ENCODE measurements at places on chromosomes 2 and 18. TPM values are rescaled to one million over a fixed set of nuclear protein-coding genes. Genes with fewer than 3 reads are reported as not detected.
A peak's percentile ranks its signal among the peaks of the same experiment; 100 is the strongest.

DNA sequence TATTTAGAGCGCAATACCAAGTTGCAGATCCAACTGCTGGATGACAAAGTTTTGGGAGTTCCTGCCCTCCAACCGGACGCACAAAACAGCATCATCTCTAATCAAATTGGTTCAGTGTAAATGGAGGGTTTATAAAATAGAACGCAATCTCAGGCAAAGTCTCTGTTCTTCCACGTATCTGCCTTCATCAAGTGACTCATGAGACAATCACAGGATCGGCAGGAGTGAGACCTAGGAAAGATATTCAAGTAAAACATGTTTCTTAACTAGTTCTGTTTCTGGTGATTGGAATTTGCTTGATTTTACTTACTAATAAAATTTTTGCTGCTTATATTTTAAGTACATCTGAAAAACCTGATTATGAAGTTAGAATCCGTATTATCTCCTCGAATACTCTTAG, 7.6 kb downstream of the FZD5 start:
- DNase-seq: no peak

- DNase-seq: no peak
Observed at GRCh38 chr2:101534149-101534611, 59.3 kb upstream of the RFX8 start.

- peak; percentile 77 for DNase-seq
Observed at GRCh38 chr2:152718909-152719645, 657 bp downstream of the ARL6IP6 start.

GRCh38 chr2:38076152-38076709, 280 bp upstream of the CYP1B1 start:
- peak; percentile 94 for DNase-seq

- no peak for DNase-seq
Observed at GRCh38 chr2:12607971-12608370, 108.8 kb upstream of the TRIB2 start.

DNA sequence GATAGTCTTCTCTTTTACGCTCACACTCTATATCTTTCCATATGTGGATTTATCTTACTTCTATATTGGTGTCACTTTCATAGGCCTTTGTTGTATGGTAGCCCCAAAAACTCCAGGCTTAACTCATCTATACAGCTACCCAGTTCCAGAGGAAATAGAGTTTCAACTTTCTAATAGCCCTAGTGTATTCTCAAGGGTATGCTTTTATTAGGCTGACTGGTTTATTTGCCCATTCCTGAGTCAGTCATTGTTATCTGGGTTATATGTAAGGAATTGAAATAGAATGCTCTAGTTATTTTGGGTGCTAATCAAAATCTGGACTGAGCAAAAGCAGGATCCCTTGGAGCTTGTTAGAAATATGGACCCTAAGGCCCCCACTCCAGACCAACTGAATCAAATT, 307.4 kb upstream of the KCNJ3 start:
- no peak for DNase-seq

GRCh38 chr2:9153643-9153980, 53.0 kb upstream of the ASAP2 start:
- peak; percentile 78 for DNase-seq

- DNase-seq: no peak
Observed at GRCh38 chr2:37827455-37827854, 97.6 kb upstream of the RMDN2 start.

GRCh38 chr18:662197-662596, 4.7 kb downstream of the TYMS start:
- no peak for DNase-seq

GRCh38 chr2:68404893-68405799, 40.1 kb downstream of the PLEK start:
- no peak for DNase-seq

DNA sequence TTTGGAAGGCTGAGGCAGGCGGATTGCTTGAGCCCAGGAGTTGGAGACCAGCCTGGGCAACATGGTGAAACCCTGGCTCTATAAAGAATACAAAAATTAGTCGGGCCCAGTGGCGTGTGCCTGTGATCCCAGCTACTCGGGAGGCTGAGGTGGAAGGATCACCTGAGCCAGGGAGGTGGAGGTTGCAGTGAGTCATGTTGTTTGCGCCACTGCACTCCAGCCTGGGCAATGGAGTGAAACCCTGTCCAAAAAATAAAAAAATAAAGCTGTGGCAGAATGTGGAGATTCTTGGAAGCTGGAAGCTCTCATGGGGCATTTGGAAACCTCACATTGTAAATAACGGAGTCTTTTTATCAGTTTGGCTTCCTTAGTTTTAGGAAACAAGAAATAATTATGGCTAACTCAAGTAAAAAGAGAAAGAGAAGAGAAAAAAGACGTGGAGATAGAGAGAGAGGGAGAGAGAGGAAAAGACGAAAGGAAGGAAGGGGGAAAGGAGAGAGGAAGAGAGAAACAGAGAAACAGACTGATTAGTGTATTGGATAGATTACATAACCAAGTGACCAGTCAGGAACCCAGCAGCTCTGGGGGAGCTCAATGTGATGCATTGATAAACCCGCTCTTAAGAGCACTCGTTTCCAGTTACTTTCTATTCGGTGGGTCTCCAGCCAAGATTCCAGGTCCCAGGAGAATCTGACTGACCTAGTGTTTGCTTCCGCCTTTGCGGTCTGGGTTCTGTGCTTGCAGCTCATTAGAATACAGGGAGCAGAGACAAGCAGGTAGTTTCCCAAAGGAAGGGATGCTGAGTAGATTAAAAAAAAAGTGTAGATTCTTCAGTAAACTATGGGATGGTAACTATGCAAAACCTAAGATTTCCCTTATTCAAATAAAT, 1.1 kb upstream of the SPAST start:
- DNase-seq: peak; percentile 77

GRCh38 chr2:240363746-240364581, 71.5 kb upstream of the GPC1 start:
- DNase-seq: no peak

GRCh38 chr2:27216416-27217137, 592 bp upstream of the CAD start:
- DNase-seq: no peak

DNA sequence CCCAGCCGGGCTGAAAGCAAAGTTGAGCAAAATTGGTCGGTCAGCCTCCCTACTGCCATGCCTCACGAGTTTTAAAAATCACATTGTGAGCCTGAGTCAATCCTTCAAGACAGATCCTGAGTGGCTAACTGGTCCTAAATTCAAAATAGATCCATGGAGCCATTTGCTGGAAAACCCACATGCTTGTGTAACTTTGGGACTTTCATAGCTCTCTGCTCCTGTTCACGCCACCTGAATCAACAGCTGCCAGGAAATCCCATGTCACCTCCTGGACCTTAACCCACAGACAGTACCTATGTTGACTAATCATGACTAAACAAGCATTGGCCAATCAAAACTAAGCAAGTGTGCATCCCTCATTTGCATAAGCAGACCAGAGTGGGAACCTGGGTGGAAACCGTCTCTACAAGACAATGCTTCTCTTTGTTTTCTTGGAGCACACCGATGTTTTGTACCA, 42.8 kb upstream of the LDLRAD4 start:
- no peak for DNase-seq

DNA sequence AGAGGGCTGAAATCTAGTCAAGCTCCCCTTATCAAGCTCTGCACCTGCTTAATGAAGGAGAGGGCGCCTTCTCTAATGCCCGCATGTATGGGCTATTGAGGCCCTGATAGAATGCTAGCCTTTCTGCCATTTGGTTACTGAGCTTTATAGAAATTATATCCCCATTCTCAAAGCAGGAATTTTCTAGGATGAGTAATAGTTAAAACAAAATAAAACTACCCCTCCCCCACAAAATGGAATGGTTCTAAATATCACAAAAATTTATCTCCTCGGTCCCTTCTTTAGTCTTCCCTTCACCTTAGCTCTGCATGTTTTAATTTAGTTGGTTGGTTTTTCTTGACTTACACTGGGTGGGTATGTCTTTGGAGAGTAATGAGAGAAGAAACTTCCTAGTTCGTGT, 37.7 kb downstream of the CD28 start:
- no peak for DNase-seq

GRCh38 chr2:40499437-40499836, 47.5 kb upstream of the SLC8A1 start:
- DNase-seq: no peak

DNA sequence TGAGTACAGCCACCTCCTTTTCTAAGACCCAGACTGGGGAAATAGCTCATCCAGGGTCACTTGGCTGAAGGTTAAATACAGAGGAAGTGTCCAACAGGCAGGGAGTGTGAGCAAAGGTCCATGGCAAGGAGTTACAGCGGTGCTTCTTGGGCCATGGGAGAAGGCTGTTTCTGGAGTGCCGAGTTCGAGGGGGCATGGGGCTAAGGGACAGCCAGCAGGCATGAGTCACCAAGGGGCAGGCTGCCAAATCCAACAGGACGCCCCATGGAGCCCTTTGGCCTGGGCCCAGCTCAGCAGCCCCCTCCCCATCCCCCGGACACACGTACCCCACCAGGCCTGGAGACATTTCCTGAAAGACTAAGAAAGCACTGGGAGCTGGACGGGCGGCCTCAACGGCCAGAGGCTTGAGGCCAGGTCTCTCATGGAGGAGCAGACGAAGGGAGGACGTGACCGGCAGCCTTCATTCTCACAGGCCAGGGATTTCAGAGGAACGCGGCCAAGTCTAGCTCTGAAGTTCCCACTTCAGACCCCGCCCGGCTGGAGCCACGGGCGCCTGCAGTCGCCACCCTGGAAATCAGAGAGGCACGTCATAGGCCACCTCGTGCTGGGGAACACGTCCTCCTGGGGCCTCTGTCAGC, 160.4 kb downstream of the SMAD7 start:
- DNase-seq: no peak

DNA sequence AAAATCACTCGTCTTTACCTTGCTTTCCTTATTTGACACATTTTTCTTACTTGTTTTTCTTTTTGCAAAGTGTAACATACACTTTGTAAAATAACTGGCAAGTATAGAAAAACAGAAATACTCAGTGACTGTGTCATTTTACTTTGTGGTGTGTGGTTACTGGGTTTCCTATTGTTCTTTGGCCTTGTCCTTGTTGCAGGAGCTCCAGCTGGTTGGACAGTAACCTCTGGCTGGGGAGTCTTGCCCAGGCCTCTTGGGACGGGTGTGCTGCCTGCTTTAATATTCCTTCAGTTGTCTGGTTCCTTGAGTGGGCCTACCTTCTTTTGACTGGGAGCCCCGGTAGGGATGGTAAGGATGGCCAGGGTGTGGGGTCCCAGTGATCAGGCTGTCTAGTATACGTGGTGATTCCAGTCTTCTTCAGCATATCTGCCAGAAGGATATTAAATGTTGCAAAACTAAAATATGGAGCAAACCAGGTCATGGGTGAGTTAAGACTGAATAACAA, 53.8 kb downstream of the RNF144A start:
- no peak for DNase-seq

DNA sequence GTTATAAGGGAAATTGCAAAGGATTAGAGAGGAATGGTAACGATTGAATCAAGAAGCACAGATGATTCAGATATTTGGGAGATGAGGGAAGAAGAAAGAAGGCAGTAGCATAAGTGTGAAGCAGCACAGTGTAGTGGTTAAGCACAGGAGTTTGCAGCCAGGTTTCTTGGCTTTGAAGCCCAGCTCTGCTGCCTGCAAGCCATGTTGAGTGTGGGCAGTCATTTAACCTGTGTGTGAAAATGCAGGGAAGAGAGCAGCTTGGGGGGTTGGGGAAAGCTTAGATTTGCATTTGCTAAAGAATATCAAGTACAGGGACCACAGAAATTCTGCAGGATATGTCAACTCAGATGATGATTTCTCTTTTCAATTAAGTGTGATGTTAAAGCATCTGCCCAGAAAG, 21.5 kb upstream of the RBMS1 start:
- DNase-seq: no peak

- no peak for DNase-seq
Observed at GRCh38 chr18:8609659-8610458, 622 bp downstream of the RAB12 start.

GRCh38 chr2:128300151-128301020, 18.3 kb downstream of the HS6ST1 start:
- no peak for DNase-seq

DNA sequence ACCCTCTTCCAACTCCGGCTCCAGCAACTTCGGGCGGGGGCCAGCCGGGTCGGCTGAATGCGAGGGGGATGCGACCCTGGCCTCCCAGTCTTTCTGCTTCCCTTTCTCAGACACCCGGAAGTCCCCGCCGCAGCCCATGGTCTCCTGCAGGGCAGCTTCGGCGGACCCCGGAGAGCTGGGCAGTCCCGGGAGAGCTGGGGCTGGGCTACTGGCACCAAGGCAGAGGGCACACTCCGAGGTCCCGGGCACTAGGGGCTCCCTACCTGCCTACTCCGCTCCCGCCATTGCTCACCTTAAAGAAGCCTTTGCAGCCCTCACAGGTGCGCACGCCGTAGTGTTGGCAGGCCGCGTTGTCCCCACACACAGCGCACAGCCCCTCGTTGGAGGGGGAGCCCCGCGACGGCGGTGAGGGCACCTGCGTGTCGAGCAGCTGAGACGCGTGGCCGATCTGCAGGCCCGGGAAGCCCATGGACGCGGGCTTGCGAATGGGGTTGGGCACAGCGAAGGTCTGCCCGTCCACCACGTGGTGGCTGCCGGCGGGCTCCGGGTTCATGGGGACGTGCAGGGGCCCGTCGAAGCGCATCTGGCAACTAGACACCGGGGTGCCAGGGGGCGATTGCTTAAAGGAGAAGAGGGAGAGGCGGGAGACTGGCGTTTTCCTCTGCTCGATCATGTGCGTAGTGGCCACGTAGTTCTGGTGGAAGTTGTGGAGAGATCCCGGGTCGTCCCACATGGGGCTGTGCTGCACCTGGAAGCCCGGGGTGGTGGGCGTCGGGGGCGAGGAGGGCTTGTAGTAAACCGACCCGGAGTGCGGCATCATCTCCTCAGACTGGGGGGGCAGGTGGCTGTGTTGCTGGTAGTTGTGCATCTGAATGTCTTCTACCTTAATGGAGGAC, 3.2 kb downstream of the NR4A2 start:
- no peak for DNase-seq

The KLHL41 gene
- total RNA-seq: not detected

The MEP1B gene
- total RNA-seq: not detected

The LYPD6B gene
- total RNA-seq: 10.0 TPM

The CFAP65 gene
- total RNA-seq: not detected

The PKDCC gene
- total RNA-seq: 3.9 TPM

The TWIST2 gene
- total RNA-seq: 5.0 TPM

The ALKAL2 gene
- not detected for total RNA-seq

The NT5C1B gene
- not detected for total RNA-seq

The RAMP1 gene
- 48.5 TPM for total RNA-seq

The ERICH2 gene
- total RNA-seq: 2.0 TPM

The ALK gene
- not detected for total RNA-seq

The NEURL3 gene
- total RNA-seq: 0.48 TPM

The TTN gene
- total RNA-seq: not detected

The KIF1A gene
- total RNA-seq: not detected

The LYG2 gene
- total RNA-seq: not detected

The MC4R gene
- total RNA-seq: not detected

The GNAL gene
- 3.3 TPM for total RNA-seq

The MTIF2 gene
- total RNA-seq: 44.6 TPM

The IHH gene
- not detected for total RNA-seq

The EIF2AK2 gene
- 61.2 TPM for total RNA-seq

The SNED1 gene
- 9.6 TPM for total RNA-seq

The CD207 gene
- total RNA-seq: not detected

The CD8A gene
- total RNA-seq: 0.28 TPM

All from PC-9 (cell line).